ENCODE measurements at places on chromosomes 3 and 15. TPM values are rescaled to one million over a fixed set of nuclear protein-coding genes. Genes with fewer than 3 reads are reported as not detected.
A peak's percentile ranks its signal among the peaks of the same experiment; 100 is the strongest.

GRCh38 chr3:67653425-67654098 is 850 bp downstream of the SUCLG2 start:
- peak overlapping the region; percentile 92 for H3K27ac ChIP-seq
- no peak for DNase-seq
- H3K36me3 ChIP-seq, result no peaks in the 10 kb centered on the region
- peaks cover 31% of the 10 kb centered on the region for H3K4me1 ChIP-seq

- H3K27me3 ChIP-seq, result no peaks in the 10 kb centered on the region
- H3K36me3 ChIP-seq, result no peaks in the 10 kb centered on the region
- H3K4me1 ChIP-seq, result no peaks in the 10 kb centered on the region
- H3K27ac ChIP-seq, result no peak overlapping the region
Measured at GRCh38 chr3:105030211-105030610, 336.5 kb upstream of the ALCAM start.

GRCh38 chr15:40695469-40695890 is 506 bp downstream of the RAD51 start:
- no peak for DNase-seq
- no peak overlapping the region for H3K27ac ChIP-seq
- H3K4me1 ChIP-seq, result peaks cover 13% of the 10 kb centered on the region
- H3K36me3 ChIP-seq, result peaks cover 10% of the 10 kb centered on the region

GRCh38 chr3:177672252-177672911 is 475.1 kb upstream of the TBL1XR1 start:
- H3K27me3 ChIP-seq, result no peaks in the 10 kb centered on the region
- H3K27ac ChIP-seq, result no peak overlapping the region
- no peaks in the 10 kb centered on the region for H3K36me3 ChIP-seq
- no peak for DNase-seq
- H3K4me3 ChIP-seq, result no peak overlapping the region

- no peak overlapping the region for H3K4me3 ChIP-seq
- peaks cover 20% of the 10 kb centered on the region for H3K4me1 ChIP-seq
- DNase-seq, result no peak
- no peaks in the 10 kb centered on the region for H3K36me3 ChIP-seq
- H3K27me3 ChIP-seq, result no peaks in the 10 kb centered on the region
Measured at GRCh38 chr3:159779883-159780282, 208.8 kb upstream of the IL12A start.

GRCh38 chr3:154872696-154873095 is 207.4 kb upstream of the MME start:
- H3K27ac ChIP-seq, result no peak overlapping the region
- H3K4me1 ChIP-seq, result no peaks in the 10 kb centered on the region
- no peaks in the 10 kb centered on the region for H3K27me3 ChIP-seq
- H3K4me3 ChIP-seq, result no peak overlapping the region

AGTR1 gene
- 10.9 TPM for total RNA-seq

DNA sequence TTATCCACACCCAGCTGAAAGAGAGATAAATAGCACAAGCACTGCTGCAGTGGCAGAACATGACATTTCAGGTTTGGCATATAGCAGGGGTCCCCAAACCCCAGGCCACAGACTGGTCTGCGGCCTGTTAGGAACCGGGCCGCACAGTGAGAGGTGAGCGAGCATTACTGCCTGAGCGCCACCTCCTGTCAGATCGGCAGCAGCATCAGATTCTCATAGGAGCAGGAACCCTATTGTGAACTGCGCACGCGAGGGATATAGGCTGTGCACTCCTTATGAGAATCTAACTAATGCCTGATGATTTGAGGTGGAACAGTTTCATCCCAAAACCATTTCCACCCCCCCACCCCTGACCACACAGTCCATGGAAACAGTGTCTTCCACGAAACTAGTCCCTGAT is 54.6 kb downstream of the CCR4 start:
- no peak overlapping the region for H3K27ac ChIP-seq
- no peak overlapping the region for H3K4me3 ChIP-seq
- DNase-seq, result no peak
- H3K4me1 ChIP-seq, result no peaks in the 10 kb centered on the region

GRCh38 chr3:156509189-156510174 is 45.4 kb downstream of the SSR3 start:
- H3K4me3 ChIP-seq, result no peak overlapping the region
- peaks cover 2% of the 10 kb centered on the region for H3K4me1 ChIP-seq
- H3K27ac ChIP-seq, result no peak overlapping the region

GRCh38 chr3:2512881-2513280 is 414.2 kb downstream of the CNTN4 start:
- no peaks in the 10 kb centered on the region for H3K4me1 ChIP-seq
- DNase-seq, result no peak
- no peak overlapping the region for H3K27ac ChIP-seq
- no peaks in the 10 kb centered on the region for H3K27me3 ChIP-seq
- H3K36me3 ChIP-seq, result no peaks in the 10 kb centered on the region

MUC4 gene
- total RNA-seq, result not detected

GRCh38 chr3:113166719-113167492 is 44.5 kb upstream of the BOC start:
- H3K36me3 ChIP-seq, result no peaks in the 10 kb centered on the region
- H3K4me1 ChIP-seq, result peaks cover 49% of the 10 kb centered on the region
- no peak overlapping the region for H3K4me3 ChIP-seq
- H3K27ac ChIP-seq, result peak overlapping the region; percentile 74

- H3K27me3 ChIP-seq, result no peaks in the 10 kb centered on the region
- no peak for DNase-seq
- no peaks in the 10 kb centered on the region for H3K36me3 ChIP-seq
- H3K4me3 ChIP-seq, result no peak overlapping the region
- no peak overlapping the region for H3K27ac ChIP-seq
- H3K4me1 ChIP-seq, result no peaks in the 10 kb centered on the region
Measured at GRCh38 chr3:119715105-119715504, 12.3 kb downstream of the CFAP91 start.

- no peak for DNase-seq
- H3K27me3 ChIP-seq, result no peaks in the 10 kb centered on the region
- H3K36me3 ChIP-seq, result no peaks in the 10 kb centered on the region
Measured at GRCh38 chr3:170753421-170754310, 116.3 kb downstream of the RPL22L1 start.

DNA sequence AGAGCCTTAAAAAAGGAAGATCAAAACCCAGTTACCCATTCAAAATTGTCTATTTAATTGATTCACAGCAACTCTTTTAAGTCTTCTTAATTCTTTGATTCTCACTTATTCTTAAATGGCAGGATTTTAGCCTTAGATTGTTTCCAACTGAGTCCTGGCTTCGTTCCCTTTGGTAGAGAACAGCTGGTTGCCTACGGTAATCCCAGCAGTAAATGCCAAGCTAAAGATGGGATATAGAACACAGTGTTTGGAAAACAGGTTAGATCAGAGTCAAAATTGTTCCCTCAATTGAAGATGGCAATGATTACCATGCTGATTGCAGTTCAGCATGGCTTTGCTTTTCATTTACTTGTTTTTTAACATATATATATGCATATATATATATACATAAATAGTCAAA is 300.9 kb downstream of the PYDC2 start:
- no peaks in the 10 kb centered on the region for H3K27me3 ChIP-seq
- DNase-seq, result no peak
- H3K36me3 ChIP-seq, result no peaks in the 10 kb centered on the region

DNA sequence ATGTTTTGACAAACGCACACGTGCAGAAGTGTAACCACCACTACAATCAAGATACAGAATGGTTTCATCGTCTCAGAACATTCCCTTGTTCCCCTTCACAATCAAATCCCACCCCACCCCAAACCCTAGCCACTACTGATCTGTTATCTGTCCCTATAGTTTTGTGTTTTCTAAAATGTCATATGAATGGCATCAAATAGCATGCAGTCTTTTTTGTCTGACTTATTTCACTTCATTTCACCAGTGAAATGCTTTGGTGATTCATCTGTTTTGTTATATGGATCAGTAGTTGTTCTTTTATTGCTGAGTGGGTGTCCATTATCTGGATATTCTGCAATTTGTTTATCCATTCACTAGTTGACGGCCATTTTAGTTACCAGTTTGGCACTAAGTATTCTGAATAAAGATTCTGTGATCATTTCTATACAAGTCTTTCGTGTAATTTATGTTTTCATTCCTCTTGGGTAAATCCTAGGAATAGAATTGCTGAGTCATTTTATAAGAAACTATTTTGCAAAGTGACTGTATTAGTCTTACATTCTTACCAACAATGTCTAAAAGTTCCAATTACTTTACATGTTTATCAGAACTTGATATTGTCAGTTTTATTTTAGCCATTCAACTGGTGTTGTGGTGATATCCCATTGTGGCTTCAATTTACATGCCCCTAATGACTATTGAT is 232.8 kb downstream of the CLSTN2 start:
- H3K36me3 ChIP-seq, result no peaks in the 10 kb centered on the region
- no peak for DNase-seq
- no peak overlapping the region for H3K4me3 ChIP-seq

GRCh38 chr3:41411065-41411464 is 211.8 kb downstream of the CTNNB1 start:
- DNase-seq, result no peak
- H3K4me1 ChIP-seq, result no peaks in the 10 kb centered on the region
- H3K36me3 ChIP-seq, result no peaks in the 10 kb centered on the region
- no peak overlapping the region for H3K27ac ChIP-seq

COLQ gene
- 1.6 TPM for total RNA-seq

POTEB2 gene
- total RNA-seq, result not detected

- no peak overlapping the region for H3K27ac ChIP-seq
- peaks cover 26% of the 10 kb centered on the region for H3K4me1 ChIP-seq
- no peaks in the 10 kb centered on the region for H3K27me3 ChIP-seq
- H3K36me3 ChIP-seq, result peaks cover 67% of the 10 kb centered on the region
- no peak overlapping the region for H3K4me3 ChIP-seq
Measured at GRCh38 chr15:78006567-78007205, 70.8 kb downstream of the TBC1D2B start.

DNA sequence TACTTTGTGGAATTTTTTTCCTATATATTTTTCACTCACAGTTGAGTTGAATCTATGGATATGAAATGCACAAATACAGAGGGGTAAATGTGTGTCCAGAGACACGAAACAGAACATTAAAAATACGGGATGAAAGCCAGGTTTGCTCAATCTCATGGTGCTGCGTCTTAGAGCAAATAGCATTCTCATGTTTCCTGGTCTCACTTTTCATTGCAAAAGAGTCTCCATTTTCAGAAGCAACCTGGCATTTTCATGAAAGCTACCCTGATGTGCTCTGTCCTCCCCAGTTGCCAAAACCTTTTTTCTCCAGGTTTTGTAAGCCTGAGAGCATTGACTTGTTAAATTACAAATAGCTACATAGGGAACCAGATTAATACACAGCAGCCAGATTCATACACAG is 49.5 kb upstream of the MBNL1 start:
- DNase-seq, result no peak
- H3K27ac ChIP-seq, result no peak overlapping the region
- H3K27me3 ChIP-seq, result no peaks in the 10 kb centered on the region
- H3K4me1 ChIP-seq, result peaks cover 15% of the 10 kb centered on the region

- no peak overlapping the region for H3K27ac ChIP-seq
- no peak for DNase-seq
- no peaks in the 10 kb centered on the region for H3K36me3 ChIP-seq
- peaks cover 13% of the 10 kb centered on the region for H3K4me1 ChIP-seq
- no peaks in the 10 kb centered on the region for H3K27me3 ChIP-seq
Measured at GRCh38 chr3:16516695-16517481, 3.4 kb upstream of the RFTN1 start.

SPSB4 gene
- total RNA-seq, result not detected

CPEB1 gene
- 2.3 TPM for total RNA-seq

PRSS50 gene
- not detected for total RNA-seq

GRCh38 chr3:46997453-46998091 is 18.1 kb downstream of the NBEAL2 start:
- H3K4me3 ChIP-seq, result no peak overlapping the region
- H3K27ac ChIP-seq, result no peak overlapping the region
- no peaks in the 10 kb centered on the region for H3K27me3 ChIP-seq
- H3K36me3 ChIP-seq, result peaks cover 87% of the 10 kb centered on the region
